ENCODE measurements at places on chromosomes 2 and 18.

DNA sequence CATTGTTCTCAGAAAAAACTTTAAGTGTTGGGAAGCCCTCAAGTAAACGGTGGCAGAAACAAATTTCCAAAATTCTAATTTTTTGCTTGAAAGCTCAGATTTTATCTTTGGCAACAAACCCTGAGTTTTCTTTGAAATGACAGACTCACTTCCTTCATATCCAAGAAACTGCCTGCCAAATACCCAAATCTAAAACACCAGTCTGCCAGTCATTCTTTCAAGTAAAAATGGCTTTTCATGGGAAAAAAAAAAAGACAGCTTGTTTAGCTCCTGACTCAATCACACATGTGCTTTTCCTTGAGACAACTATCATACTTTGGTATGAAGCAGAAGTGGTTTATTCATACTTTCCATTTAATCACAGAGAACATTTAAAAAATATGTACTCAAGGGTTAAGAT lies 40.6 kb upstream of the CSRNP3 start:
- no peak for DNase-seq

DNA sequence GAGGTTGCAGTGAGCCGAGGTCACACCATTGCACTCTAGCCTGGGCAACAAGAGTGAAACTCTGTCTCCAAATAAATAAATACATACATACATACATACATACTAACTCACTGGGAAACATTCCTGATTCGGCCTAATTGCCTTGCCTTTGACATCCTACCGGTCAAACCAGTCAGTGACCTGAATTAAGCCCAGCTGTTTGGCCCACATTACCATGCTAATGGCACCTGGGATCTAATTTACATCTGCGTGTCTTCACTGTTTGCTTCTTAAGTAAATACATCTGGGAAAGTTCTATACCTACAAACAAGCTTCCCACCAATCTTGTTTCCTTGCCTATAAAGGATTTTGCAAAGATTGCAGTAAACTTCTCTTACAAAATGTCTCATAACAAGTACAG lies 230.2 kb upstream of the ZC3H15 start:
- DNase-seq, result no peak

DNA sequence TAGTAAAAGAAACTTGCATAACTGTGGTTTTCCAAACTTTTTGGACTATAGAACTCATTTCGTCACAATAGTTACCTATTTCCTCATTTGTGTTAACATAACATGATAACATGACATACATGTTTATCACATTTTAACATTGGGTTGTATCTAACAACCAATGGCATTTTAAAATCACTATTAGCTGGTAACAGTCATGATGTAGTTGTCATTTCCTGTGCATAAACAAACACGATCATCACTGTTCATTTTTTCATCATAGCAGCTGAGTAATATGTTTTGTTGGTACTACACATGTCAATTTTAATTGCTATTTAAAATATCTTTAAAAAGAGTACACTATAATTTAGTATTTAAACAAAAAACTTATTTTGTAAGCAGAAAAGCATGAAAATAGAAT lies 402.4 kb downstream of the SATB2 start:
- no peak for DNase-seq

DNA sequence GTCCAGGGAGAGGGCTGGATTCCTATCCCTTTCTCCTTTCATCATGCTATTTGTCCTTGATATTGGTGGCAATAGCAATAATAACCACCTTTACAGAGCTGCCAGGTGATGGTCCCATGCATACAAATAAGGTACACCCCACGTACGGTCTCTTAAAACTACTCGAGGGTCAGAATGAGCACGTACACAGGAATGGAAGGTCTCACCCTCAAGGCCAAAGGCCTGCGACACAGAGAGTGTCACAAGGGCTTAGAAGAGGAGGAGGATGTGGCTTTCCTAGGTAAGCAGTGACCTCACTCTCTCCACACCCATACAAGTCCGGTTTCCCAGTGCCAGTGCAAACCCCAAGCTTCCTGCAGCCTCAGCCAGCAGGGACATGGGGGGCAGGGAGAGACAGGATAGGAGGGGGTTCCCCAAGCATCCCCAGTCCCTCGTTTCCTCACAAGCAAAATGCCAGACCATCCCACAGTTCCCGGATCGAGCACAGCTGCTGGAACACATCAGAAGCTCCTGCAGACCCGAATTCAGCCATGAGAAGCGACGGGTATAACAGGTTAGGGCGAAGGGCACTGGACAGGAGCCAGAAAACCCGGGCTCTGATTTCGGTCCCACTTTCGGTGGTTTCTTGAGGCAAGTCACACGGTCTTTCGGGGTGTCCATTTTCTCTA lies 49.2 kb downstream of the PLB1 start:
- peak; percentile 57 for DNase-seq

- no peak for DNase-seq
These were observed 11.9 kb downstream of the TYW5 start for GRCh38 chr2:199943373-199943772.

DNA sequence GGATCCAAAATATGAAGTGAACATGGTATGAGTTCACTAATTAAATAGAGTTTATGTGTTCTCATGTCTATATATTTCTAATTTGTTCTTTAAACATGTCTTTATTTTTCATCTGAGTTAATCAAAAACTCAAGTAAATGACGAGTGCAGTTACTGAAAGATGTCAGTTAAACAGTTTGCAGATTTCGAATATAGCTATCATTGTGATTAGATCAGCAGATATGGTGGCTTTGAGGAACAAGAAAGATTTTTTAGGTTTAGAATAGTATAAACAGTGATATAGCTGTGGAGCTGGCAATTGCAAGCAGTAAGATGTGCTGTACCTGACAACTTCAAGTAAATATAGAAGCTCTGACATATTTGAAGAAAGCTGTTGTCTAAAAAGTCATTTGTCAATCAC lies 49.7 kb downstream of the TANK start:
- no peak for DNase-seq

DNA sequence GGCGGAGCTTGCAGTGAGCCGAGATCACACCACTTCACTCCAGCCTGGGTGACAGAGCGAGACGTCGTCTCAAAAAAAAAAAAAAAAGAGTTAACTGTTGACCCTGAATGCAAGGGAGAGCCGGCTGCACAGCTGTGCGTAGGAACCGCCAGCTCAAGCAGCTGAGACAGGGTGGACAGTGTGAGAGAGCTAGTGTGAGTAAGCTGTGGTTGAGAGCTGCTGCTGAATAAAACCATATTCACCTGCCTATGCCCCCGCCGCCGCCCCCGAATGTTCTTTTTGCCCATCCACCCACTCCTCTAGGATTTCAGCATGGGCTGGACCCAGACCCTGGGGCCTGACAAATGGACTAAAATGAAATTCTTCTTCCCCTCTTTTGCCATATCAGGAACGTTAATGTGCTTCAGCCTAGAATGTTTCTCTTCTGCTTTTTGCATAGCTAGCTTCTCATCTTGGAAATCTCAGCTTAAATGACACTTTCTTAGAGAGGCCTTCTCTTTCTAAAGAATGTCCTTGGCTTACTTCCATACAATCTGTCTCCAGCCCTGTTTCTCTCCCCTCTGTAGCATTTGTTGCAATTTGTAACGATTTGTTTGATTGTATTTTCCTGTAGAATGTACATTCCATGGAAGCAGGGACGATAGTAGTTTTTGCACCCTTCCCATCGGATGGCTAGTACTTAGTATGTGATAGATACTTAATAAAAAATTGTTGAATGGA lies 142.7 kb downstream of the KLHL14 start:
- DNase-seq, result no peak

DNA sequence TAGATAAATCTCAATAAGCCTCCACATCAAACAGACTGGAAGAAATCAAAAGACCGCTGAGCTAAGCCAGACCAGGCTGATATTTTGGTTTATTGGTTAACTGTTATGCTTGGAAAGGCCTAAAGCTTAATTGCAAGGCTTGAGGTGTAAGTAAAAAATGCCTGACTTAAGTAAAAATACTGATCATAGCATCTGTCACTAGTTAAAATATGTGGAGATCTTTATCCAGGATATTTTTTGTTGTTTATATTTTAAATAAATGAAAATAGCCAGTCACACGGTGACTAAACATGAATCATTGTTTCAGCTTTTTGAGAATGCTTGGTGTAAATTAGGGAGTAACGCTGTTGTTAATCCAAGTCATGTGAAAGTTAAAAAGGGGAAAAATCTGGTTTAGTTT lies 127.9 kb downstream of the THADA start:
- DNase-seq, result no peak

DNA sequence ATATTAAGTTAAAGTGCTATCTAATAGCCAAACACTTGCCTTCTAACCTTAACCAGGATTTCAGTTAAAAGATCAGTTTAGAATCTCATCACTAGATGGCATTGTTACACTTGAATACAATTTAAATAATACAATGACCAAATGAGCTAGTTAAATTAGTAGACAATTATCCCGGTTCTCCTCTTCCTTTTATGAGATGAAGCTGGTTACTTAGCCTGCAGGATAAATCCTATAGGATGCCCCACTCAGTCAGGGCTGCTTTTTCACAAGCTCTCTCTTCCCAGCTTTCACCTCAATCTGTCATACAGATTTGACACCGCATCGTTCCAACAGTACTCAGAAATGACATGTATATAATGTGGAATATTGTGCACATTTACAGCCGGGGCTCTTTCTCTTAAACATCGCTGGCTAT lies 678.8 kb downstream of the KCNJ3 start:
- DNase-seq, result no peak

GRCh38 chr2:238955648-238956531 lies 108.0 kb downstream of the TWIST2 start:
- no peak for DNase-seq

DNA sequence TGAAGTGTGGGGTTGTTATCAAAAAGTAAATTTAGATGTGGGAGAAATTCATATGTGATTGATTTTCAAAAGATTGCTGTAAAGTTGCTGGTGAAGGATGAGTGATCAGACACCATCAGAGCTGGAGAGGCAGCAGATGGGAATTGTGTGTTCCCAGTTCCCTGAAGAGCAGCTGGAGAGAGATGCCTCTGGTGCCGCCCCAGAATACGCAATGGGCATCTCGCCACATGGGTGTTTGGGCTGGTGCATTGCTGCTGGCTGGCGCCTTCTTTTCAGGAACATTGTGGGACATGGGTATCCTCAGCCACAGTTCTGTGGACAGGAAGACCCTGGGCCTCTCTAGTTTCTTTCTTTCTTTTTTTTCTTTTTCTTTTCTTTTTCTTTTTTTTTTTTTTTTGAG lies 11.9 kb downstream of the ATG4B start:
- DNase-seq, result no peak

GRCh38 chr2:14932285-14932684 lies 299.8 kb downstream of the LRATD1 start:
- DNase-seq, result no peak

DNA sequence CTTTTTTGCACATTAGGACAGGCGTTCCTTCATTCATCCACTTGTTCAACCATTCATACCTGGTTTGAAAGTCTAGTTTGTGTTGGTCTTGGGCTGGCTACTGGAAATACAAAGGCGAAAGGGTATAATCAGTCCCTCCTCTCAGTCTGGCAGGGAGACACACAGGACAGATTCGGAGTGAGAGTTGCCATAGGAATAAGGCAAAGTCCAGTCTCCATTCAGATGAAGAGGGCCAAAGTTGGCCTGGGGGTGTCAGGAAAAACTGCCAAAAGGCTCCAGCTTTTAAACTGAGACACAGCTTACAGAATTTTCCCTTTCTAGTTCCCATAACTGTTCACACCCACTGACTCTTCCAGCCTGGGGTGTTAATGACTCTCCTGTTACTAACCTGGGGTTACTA lies 96.3 kb upstream of the AQP4 start:
- no peak for DNase-seq

- no peak for DNase-seq
These were observed 58.7 kb downstream of the DTNB start for GRCh38 chr2:25614711-25615110.

DNA sequence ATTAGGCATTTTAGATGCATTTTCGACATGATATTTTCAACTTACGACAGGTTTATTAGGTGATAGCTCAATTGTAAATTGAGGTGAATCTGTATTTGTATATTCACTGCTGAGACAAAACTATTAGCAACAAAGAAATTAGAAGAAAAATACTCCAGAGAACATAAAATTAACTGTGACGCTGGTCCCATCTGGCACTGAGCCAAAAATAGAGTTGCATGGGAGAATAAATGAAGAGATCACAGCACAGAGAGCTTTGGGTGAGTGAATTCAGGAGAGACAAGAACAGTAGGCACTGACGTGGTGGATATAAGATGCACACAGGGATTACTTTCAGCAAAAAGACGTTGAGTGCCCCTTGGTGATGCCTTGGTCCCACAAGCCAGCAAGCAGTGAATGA lies 306.2 kb upstream of the RAB6C start:
- no peak for DNase-seq
